NCI-H2227 treated with DMSO at 0.1 percent for 48 hours (cell line): ENCODE measurements at places on chromosomes 16 and 17.

DNA sequence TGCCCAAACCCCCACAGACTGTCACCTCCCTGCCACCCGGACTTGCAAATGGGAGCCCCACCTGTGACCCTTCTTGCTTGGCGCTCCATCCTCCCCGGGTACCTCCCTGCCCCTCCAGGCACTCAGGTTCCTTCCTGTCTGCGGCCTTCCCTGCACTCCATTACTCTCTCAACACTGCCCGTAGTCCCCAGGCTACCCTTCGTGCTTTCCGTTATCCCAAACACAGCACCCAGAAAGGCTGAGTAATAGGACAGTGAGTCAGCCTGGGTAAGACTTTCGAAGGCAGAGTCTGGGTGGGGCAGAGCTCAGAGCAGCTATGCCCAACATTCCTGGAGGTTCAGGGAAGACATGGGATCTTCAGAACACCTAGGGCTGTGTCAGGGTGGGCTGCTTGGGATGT lies 16.6 kb upstream of the C16orf74 start:
- no peak for DNase-seq

GRCh38 chr17:59754552-59754951 lies 47.1 kb downstream of the VMP1 start:
- DNase-seq, result no peak

- no peak for DNase-seq
Measured at GRCh38 chr17:83129676-83130075, 50.3 kb downstream of the METRNL start.

DNA sequence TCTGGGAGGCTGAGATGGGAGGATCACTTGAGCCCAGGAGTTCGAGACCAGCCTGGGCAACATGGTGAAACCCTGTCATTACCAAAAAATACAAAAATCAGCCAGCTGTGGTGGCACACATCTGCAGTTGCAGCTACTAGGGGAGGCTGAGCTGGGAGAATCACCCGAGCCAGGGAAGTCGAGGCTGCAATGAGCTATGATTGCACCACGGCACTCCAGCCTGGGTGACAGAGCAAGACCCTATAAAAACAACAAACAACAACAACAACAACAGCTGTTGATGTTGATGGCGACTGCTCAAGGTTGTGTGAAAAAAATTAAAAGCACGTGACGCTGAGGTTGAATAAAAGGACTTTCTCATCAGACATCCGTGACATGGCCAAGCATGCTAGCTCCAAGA lies 40.8 kb upstream of the CIBAR2 start:
- DNase-seq, result no peak

DNA sequence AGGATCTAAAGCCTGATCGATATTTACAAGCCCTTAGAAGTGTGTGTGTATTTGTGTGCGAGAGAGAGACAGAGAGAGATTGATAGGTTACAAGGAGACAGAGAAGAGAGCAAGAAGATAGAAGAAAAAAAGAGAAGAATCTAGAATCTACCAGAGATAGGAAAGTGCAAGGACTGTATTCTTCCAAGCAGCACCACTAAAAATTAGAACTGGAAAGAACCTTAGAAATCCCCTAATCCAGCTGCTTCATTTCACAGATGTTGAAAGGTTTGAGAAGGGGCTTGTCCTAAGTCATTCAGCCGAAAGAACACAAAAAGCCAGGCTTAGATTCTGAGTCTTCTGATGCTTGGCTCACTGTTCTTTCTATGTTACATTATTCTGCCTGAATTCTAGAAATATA lies 92.2 kb downstream of the HS3ST3A1 start:
- DNase-seq, result no peak

GRCh38 chr16:69921127-69921526 lies 30.0 kb upstream of the CLEC18A start:
- no peak for DNase-seq

GRCh38 chr17:28906706-28907438 lies 4.0 kb upstream of the DHRS13 start:
- no peak for DNase-seq

GRCh38 chr16:86953631-86954391 lies 363.4 kb downstream of the C16orf95 start:
- DNase-seq, result no peak

GRCh38 chr17:83113792-83114191 lies 34.4 kb downstream of the METRNL start:
- no peak for DNase-seq

GRCh38 chr17:27520491-27521185 lies 64.4 kb downstream of the KSR1 start:
- no peak for DNase-seq

DNA sequence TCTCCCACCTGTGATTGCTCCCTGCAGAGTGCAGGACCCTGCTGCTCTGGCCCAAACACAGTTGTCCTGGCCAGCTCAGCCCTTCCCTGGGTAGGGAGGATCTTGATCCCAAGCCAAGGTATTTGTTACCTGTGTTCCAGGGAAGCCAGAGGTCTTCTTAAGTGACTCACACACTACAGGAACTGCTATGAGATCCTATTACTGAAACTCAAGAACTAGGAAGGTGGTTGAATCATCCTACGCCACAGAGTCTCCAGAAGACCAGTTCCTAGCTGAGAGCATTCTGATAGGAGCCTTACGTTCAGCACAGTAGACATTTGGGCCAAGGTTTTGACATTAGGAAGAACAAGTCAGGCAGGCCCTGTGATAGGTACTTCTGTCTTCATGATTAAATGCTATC lies 12.0 kb downstream of the CHST6 start:
- DNase-seq, result no peak

GRCh38 chr17:66737524-66737923 lies 97.4 kb upstream of the CACNG5 start:
- DNase-seq, result no peak

GRCh38 chr17:77425791-77426641 lies 285.2 kb downstream of the SEC14L1 start:
- no peak for DNase-seq

- DNase-seq, result no peak
Measured at GRCh38 chr16:54588026-54588425, 301.4 kb upstream of the IRX3 start.

- no peak for DNase-seq
Measured at GRCh38 chr17:78678222-78678557, 101.0 kb upstream of the DNAH17 start.

DNA sequence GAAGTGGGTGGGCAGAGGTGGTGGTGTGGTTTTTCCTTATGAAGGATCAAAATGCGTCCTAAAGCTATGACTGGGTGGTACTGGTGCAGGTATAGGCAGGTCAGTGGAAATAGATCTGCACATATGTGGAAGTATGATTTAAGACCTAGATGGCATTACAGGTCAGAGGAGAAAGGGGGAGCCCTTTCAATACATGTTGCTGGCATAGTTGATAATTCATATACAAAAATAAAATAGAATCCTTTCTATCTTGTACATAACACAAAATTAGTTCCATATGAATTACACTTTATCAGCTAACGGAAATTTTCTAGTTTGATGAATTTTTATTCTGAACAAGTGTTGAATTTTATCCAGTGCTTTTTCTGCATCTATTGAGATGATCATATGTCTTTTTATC lies 20.8 kb upstream of the PIK3R5 start:
- no peak for DNase-seq

DNA sequence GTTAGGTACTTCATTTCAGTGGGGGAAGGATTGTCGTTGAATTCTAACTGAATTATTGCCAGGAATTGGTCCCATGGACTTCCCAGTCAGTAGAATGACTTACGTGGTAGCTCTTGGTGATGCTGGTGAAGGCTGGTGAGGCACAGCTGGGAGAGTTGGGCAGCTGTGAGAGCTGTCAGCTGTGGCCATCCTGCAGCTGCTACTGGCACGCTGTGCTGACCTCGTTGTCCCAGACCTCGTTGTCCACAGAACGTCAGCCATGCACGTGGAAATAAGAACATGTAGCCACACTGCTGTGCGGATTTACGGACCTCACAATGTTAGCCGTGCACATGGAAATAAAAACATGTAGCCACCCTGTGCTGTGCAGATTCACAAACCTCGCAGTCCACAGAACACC lies 102.3 kb downstream of the NPIPB11 start:
- DNase-seq, result no peak

GRCh38 chr17:57490111-57490845 lies 234.0 kb downstream of the MSI2 start:
- no peak for DNase-seq

- DNase-seq, result no peak
Measured at GRCh38 chr17:28258347-28258887, 60.6 kb upstream of the TMEM97 start.

DNA sequence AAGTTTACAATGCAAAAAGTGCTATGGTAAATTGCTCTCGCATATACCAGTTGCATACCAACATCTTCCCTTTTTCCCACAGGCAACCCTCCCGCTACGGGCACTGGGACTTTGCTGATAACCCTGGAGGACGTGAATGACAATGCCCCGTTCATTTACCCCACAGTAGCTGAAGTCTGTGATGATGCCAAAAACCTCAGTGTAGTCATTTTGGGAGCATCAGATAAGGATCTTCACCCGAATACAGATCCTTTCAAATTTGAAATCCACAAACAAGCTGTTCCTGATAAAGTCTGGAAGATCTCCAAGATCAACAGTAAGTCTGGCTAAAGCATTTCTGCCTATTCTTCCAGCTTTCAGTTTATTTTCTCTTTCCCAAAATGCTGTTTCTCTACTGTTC lies 27.9 kb upstream of the HSBP1 start:
- no peak for DNase-seq

DNA sequence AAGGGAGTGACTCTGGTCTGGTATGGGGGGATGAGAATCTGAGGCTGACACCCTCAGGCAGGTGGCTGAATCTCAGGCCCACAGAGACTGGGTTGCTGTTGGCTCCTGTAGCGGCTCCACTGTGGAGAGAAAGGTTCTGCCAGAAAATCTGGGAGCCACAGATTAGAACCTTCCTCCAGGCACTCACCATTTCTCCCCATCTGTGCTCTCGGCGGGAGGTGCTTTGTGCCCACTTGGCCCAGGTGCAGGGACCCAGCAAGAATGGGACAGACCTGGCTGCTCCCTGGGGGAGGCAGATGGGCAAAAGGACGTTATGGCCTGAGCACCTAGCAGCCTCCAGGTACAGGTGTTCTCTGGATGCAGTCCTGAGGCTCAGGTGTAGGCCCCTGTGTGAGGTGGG lies 20.1 kb downstream of the RAB11FIP3 start:
- DNase-seq, result no peak

DNA sequence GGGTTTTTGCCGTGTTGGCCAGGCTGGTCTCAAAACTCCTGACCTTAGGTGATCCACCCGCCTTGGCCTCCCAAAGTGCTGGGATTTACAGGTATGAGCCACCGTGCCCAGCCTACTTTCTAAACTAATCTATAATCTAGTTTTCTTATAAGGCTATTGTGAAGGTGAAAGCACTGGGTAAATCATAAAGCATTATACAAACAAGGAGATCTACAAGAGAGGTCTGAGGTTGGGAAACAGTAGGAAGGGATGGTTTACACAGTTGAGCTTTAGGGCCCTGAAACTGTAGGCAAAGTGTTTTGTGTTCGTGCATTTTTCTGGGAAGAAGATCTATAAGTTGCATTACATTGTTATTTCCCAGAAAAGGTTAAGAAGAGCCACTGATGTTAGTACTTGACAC lies 84.9 kb upstream of the MED13 start:
- DNase-seq, result no peak

GRCh38 chr17:55794725-55795482 lies 44.1 kb downstream of the PCTP start:
- DNase-seq, result no peak

DNA sequence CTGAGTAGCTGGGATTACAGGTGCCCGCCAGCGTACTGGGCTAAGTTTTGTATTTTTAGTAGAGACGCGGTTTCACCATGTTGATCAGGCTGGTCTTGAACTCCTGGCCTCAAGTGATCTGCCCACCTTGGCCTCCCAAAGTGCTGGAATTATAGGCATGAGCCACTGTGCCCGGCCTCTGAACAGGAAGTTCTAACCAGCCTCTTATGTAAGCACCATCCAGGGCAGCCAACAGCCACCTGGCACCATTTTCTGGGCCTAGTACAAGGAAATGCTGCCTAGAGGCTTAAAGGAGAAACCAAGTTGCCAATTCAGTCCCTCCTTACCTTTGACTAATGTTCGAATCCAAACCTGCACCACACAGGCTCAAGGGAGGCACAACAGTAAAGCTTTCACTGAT lies 8.5 kb upstream of the SLC39A11 start:
- DNase-seq, result no peak

DNA sequence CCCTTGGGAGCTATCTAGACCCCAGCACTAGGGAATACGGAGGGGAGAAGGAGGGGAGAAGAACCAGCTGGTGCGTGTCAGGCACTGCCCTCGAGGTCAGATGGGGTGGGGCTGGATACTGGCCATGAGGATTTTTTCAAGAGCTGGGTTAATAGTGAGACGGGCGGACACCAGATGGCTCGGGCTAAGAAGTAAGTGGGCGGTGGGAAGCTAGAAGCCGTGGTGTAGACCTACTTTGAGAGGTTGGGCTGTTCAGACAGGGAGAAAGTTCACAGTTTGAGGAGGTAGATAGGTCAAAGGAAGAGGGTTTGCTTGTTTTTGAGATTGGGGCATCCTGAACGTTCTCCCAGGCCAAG lies 303.8 kb downstream of the SEC14L1 start:
- no peak for DNase-seq

DNA sequence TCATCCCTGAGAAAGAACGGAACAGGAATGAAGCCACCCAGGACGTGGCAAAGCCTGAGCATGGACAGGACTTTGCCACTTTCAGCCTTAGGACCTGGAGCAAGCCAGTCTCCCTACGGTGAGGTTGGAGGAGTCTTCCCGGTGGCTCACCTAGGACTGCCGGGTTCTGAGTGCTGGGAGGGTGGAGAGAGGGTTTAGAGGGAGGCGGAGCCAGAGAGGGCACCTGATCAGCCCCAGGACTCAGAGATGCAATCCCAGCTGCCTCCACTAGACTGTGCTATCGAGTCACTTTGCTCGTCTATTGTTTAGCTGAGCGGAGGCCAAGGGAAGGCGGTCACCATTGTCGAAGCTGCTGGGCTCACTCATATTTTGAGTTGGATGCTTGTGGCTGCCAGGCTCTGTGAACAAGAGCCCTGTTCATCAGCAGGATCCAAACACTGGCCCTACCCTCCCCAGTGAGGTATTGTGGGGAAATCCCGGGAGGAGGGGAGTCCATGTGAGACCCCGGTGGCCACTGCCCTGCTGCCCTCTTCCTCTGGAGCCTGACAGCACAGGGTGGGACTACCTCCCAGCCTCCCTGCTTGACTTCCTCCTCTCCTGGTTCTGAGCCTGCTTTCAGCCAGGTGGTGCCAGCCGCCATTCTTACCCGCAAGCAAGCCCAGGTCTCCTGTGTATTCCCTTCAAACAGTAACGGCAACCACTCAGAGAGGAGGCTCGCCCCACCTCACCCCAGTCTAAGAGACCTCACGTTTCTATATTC lies 7.0 kb downstream of the KRT14 start:
- no peak for DNase-seq
